ENCODE measurements at places on chromosomes 13 and 19. TPM values are rescaled to one million over a fixed set of nuclear protein-coding genes. Genes with fewer than 3 reads are reported as not detected.

SIGLEC8 gene
- not detected for polyA plus RNA-seq

SPPL2B gene
- polyA plus RNA-seq: 15.7 TPM

DNA sequence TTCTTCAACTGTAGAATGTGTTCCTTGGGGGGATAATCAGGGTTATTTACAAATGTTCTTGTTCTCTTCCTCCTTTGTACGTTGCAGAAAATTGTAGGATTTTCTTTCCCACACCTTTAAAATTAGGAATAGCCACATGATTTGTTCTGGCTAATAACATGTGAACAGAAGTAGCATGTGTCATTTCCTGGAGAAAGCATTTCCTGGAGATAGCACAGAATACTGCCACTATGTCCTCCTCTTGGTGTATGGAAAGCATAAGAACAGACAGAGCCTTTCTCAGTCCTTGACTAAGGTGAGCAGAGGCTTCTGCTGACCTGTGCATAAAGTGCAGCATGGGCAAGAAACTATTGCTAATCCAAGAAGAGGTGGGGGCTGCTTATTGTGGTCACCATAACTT is 101.8 kb downstream of the FAM216B start:
- H3K4me1 ChIP-seq: no peaks in the 10 kb centered on the region
- DNase-seq: no peak
- H3K36me3 ChIP-seq: no peaks in the 10 kb centered on the region
- no peak overlapping the region for H3K4me3 ChIP-seq
- no peak overlapping the region for H3K27ac ChIP-seq
- no peaks in the 10 kb centered on the region for H3K27me3 ChIP-seq

DNA sequence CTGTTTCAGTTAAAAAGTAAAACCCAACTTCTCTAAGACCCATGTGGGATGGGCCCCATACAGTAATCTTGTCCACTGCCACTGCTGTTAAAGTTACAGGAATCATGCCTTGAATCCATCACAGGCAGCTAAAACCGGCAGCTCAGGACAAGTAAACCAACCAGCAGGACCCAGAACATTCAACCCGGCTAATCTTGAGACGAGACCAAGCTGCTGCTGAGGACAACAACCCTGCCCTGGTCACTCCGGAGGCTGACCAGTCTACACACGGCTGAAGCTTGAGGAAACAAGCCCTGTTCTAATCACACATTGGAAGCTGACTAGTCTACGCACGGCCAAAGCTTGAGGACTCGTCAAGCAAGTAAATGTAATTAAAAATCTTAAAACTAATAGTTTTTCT is 105.2 kb upstream of the ZNF492 start:
- no peaks in the 10 kb centered on the region for H3K4me1 ChIP-seq
- DNase-seq: no peak
- no peak overlapping the region for H3K4me3 ChIP-seq
- no peaks in the 10 kb centered on the region for H3K36me3 ChIP-seq

DNA sequence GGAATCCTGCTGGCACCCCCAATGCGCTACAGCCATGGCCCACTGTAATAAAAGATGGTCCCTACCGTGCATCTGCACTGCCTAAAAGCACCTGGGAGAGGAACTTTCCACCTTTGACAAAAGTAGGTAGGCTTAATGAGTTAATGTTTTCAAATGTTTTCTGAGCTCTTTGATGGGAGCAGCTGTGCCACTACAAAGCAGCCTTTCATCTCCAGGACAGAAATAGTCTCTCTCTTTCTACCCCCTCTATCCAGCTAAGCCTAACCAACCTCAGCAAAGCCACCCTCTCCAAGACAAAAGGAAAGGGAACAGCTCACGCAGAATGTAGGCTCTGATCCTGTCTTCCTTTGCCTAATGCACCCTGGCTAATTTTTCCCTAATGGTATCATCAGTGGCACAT is 560.2 kb downstream of the UQCRFS1 start:
- H3K4me3 ChIP-seq: no peak overlapping the region
- H3K4me1 ChIP-seq: no peaks in the 10 kb centered on the region
- no peak for DNase-seq
- H3K27ac ChIP-seq: no peak overlapping the region
- H3K36me3 ChIP-seq: no peaks in the 10 kb centered on the region

DNA sequence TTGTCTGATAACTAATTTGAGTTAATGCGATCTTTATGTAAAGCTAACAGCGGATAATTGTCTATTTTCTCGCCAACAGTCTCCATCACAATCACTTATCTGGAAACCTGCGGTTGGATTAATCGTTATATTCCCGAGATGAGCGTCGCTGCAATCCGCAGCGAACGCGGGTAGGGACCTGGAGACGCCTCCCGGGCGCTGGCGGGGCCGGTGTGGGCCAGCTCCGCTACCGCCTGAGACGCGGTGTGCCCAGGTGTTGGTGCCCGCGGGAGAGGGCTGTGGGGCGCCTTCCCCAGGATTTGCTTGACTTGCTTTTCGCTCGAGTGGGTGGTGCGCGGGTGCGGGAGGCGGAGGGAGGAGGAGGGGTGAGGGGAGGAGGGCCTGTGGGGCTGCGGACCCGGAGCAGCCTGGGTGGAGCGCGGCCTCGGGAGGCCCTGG is 38.3 kb downstream of the SOX1 start:
- no peak overlapping the region for H3K4me3 ChIP-seq
- no peak overlapping the region for H3K27ac ChIP-seq
- H3K4me1 ChIP-seq: no peaks in the 10 kb centered on the region
- H3K36me3 ChIP-seq: no peaks in the 10 kb centered on the region
- no peak for DNase-seq
- no peaks in the 10 kb centered on the region for H3K27me3 ChIP-seq
